ENCODE measurements at places on chromosomes 5 and 9.
A peak's percentile ranks its signal among the peaks of the same experiment; 100 is the strongest.

DNA sequence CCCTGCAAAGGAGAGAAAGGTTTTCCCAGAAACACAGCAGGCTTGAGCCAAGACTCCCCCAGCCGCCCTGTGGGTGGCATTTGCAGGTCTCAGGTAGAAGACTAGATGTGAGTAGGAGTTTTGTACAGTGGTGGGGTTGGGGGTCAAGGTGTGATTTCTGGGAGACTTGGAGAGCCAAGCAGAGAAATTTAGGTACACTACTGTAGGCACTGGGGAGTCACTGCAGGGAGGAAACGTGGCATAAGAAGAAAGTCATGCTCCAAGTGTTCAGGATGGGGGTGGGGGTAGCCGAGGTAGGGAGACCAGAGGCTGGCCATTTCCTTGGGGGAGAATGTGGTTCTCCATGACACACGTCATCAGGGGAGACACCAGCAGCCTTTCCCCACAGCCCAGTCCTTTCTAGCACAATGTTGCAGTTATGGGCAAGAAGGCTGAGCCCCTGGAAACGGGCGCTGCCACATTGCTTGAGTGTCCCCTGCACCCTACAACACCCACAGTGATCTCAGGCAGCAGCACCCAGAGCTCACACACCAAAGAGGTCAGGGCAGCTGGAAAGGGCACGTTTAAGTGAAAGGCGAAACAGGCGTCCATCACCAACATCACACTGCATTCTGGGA is 210.5 kb downstream of the FSTL4 start:
- DNase-seq: no peak

DNA sequence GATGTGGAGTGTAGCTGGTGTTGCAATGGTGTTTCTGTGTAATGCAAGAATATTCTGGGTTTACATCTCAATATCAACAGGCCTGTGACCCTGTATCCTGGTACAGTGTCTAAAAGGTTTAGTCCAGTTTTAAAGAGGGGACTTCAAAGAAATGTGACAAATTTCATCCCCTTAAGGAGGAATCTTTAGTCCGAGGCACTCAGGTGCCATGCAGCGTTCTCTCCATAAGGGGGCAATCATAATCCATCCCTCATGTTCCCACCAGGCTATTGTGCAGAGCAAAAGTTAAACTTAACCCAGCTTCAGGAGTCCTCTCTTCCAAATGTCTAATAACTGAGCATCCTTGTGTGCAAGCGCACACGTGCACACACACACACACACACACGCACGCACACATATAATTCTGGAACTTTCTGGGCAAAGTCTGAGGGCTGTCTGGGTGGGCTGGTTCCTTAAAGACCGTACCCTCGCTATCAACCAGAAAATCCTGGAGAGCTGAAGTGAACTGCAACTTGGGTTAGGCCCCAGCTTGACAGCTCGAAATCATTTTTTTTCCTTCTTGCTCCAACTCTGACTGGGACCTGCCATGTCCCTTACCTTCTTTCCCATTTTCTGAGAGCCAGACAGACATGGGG is 46.0 kb downstream of the CRB2 start:
- peak; percentile 15 for DNase-seq

- DNase-seq: no peak
Observed at GRCh38 chr9:19023078-19023477, 9.9 kb downstream of the SAXO1 start.

DNA sequence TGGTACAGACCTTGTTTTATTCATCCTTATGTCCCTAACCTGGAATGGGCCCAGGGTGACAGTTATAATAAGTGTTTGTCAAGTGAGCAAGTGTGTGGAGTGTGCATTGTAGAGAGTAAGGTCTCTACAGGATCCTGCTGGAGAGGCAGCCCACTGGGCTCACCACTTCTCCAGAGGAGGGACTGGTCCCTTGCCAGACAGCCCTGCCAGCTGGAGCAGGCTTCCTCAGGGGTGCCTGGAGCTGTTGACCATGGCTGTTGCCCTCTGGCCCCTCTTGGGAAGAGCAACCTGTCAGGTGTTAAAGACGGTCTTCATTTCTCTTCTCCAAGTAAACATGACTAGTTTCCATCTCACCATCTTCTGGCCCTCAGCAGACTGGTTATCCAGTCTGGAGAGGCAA is 20.0 kb downstream of the IRF1 start:
- DNase-seq: peak; percentile 1

GRCh38 chr5:153619771-153620170 is 129.3 kb downstream of the GRIA1 start:
- no peak for DNase-seq

GRCh38 chr9:227860-228259 is 13.2 kb downstream of the DOCK8 start:
- no peak for DNase-seq

GRCh38 chr9:132507670-132508469 is 74.5 kb upstream of the BARHL1 start:
- peak; percentile 76 for DNase-seq

DNA sequence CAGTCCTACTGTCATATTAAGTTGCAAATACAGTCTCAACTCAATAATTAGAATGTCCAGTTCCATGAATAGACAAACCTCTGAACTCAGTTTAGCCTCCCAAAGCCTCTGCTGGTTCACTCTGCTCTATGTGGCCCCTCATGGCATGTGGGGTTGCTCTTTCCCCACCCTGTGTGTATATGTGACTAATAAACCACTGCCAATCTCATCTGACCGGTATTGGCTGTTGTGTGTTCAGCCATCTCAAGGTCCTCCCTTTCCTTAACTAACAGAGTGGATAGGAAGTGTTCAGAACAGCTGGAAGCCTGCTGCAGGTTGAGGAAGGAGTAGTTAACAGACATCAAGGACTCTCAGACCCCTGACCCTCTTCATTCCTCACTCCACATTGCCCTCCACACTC is 55.3 kb downstream of the IL33 start:
- DNase-seq: no peak

DNA sequence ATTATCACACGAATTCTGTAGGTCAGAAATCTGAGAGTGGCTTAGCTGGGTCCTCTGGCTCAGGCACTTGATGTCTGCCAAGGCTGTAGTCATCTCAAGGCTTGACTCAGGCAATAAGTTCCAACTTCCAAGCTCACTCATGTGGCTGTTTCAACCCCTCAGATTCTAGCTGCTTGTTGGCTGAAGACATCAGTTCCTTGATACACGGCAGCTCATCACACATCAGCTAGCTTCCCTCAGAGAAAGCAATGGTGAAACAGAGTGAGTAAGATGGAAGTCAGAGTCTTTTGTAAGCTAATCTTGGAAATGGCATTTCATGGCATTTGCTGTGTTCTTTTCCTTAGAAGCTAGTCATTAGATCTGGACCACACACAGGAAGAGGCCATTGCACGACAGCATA is 204.2 kb upstream of the PTGER4 start:
- no peak for DNase-seq

DNA sequence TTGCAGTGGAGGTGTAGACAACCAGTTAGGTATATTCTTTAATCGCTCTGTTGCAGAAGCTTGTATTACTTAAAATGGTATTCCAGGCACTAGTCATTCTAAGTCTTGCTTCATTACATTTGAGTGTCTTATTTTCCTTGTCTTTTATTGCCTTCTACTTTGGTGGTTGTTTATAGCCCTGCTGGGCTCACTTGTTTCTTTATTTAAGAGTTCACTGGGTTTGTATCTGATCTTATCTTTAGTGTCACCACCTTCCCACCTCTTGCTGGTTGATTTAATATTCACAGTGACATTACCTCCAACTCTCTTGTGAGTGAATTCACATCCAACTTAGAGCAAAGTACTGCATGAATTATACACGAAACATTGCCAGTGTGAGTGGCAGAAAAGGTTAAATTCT is 83.6 kb upstream of the BNC2 start:
- no peak for DNase-seq

DNA sequence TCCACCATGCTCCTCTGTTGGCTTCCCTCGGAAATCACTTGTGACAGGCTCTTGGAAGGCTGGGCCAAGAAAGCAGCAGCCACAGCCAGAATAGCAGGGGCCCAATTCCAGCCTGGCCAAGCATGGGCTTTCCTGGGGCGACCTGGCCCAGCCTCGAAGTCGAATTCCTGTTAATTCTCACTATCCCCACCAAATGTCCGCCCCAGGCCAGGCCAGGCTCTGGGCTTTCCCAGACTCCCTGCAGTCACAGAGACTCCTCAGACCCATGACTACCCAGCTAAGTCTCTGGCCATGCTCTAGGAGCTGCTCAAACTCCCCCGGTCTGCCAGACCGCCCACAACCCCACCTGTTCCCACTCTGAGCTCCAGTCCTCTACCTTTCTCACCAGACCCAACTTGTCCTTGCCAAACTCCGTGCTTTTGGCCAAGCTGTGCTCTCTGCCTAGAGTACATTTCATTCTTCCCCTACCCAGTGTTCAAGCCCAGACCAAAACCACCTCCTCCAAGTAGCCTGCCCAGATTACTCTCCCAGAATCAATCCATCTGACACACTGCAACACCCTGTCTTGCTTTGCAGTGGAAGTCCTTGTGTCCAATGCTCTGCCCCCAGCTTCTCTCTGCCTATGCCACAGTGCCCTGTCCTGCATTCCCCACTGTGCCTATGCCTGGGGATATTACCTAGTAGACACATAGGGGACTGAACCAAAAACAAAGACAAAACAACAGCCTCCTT is 26.2 kb downstream of the SHB start:
- no peak for DNase-seq

GRCh38 chr5:173001229-173001841 is 17.8 kb downstream of the ATP6V0E1 start:
- DNase-seq: peak; percentile 46

DNA sequence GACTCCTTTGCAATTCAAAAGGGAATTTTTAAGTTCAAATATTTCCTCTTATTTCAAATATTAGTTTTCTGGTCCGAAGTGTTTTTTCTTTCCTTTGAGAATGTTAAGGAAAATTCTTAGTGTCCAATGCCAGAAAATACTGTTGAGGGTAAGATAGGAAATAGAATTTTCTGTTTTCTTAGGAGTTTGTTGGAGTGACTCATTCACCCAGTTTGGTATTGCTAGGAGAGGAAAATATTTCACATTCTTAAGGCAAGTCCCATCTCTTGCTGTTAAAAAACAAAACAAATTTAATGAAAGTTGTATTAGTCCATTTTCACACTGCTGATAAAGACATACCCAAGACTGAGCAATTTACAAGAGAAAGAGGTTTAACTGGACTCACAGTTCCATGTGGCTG is 349.2 kb upstream of the ADAMTSL1 start:
- no peak for DNase-seq

DNA sequence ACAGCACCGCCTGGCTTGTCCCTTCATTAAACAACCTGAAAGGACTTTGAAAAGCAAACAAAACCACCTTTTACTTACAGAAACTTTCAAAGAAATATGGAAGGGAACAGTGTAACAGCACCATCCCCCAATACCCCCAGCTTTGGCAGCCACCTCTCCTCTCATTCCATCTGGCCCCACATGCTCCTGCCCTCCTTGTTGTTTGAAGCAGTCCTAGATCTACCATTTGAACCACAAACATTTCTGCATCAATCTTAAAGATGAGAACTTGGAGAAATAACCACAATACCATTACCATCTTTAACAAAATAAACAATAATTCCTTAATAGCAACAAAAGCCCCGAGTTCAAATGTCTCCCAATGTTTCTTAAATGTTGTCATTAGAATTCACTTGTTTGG is 17.8 kb upstream of the COL15A1 start:
- DNase-seq: no peak

GRCh38 chr9:6816581-6816980 is 58.8 kb downstream of the KDM4C start:
- no peak for DNase-seq

- no peak for DNase-seq
Observed at GRCh38 chr9:97293207-97293721, 14.2 kb upstream of the CCDC180 start.

DNA sequence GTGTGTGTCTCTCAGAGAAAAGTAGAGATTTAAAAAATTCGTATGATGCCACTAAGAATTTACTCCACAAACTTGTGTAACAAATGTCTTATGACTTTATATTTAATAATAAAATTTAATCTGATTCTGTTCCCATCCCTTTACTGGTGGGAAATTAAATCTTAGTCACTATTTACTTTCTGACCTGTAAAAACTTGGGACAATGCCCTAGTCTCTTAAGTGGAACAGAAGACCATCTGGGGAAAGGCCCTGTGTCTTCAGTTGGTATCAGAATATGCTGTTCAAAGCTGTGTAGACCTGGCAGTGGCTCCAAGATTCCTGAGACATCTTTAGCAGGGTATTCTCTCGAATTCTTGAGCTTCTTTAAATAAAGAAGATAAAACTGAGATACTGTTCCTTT is 2.6 kb upstream of the BDP1 start:
- DNase-seq: no peak

- DNase-seq: no peak
Observed at GRCh38 chr5:73648515-73648914, 22.5 kb downstream of the ARHGEF28 start.

DNA sequence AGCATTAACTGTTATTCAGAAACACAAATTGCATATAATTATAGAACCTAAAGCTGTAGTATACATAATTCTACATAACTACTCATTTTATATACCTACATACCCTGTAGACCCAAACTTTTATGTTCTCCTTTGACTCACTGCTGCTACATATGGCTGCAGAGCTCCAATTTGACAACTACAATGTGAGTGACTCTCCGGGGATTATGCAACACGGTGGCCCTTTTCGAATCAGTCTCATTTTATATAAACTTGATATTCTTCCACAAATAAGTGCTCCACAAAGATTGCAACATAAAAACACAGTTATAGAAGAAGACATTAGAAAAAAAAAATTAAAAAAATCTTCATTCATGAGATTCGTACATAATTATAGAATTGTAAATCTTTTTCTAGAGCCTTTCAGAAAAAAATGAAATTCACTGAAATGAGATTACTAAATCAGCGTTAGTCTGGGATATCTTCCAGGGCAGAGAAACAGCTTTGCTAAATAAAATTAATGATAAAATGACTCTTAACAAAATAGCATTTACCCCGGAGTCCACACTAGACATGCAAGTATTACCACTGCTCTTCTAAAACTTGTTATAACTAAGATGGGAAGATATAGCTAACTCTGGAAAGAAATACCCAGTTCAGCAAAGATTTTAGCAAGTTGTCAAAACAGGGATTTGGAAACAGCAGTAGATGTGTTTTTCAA is 52.6 kb downstream of the SRFBP1 start:
- no peak for DNase-seq

- no peak for DNase-seq
Observed at GRCh38 chr5:172920447-172920849, 38.8 kb upstream of the RPL26L1 start.

DNA sequence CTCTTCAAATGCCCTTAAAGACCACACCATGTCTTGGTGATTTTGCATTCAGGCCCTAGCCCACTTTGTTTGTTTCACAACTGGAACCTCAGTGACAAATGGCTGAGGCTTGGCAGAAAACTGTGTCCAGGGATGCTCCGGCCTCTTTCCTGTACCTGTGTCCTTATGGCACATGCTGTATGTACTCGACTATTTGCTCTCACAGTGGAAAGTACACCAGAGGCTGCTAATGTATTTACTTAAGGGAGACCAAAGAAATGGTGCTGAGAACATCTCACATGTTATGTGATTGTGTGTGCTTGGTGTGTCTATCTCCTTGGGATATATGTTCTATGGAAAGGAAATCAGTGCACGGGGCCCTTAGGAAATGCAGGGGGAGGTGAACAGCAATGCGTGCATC is 263.3 kb downstream of the GADD45G start:
- no peak for DNase-seq

- no peak for DNase-seq
Observed at GRCh38 chr9:133696071-133696472, 42.1 kb downstream of the SARDH start.

Data from stimulated activated naive CD8-positive, alpha-beta T cell treated with anti-CD3 and anti-CD28 coated beads, Interleukin-15, Interleukin-2, amounts not matched to agents 100 U/mL and 50 U/mL, for 24 hours (primary cell).